NCI-H446 treated with DMSO at 0.1 percent for 48 hours (cell line): ENCODE measurements at places on chromosomes 5 and 9.

- DNase-seq, result no peak
These were observed 78.3 kb upstream of the TNFSF8 start for GRCh38 chr9:115008536-115009270.

GRCh38 chr5:71529682-71530081, 57.5 kb upstream of the MCCC2 start:
- DNase-seq, result no peak

DNA sequence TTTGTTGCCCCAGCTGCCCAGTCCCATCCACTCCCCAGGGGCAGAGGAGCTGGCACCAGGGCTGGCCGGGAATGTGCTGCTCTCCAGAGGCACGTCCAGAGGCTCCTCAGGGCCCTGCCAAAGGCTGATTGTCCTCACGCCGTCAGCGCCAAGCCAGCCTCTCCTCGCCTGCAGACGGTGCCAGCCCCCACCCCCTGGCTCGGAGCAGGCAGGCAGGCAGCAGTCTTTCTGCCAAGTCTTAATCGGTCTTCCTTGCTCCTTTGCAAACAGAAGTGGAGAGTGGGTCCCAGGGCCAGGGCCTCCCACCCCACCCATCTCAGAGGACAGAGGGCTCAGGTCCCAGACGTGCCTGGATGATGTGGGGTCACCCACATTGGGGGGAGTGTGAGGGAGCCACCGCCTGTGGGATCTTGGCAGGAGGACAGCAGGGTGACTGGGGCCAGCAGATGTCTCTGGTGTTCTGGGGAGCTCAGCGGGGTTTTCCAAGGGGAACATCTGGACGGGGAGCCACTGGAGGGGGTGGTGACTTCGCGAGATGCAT, 36.3 kb downstream of the FAM163B start:
- DNase-seq, result peak; percentile 61

GRCh38 chr5:148559461-148559860, 94.9 kb downstream of the HTR4 start:
- DNase-seq, result no peak

GRCh38 chr5:51397996-51398395, 14.7 kb downstream of the ISL1 start:
- DNase-seq, result no peak

DNA sequence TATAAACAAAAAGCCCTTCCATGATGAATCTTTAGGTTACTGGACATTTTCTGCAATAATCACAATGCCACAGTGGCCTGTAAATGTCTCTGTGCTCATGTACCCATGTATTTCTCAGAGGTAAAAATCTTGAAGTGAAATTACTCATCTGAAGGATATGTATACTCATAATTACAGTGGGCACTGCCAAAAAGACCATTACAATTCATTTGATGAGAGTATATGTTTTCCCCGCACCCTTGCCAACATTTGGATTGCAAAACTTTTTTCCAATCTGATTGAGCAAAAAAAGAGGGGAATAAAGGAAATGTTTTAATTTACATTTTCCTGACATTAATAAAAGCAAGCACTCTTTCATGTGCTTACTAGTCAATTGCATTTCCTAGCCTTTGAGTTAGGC, 110.5 kb downstream of the EPB41L4A start:
- DNase-seq, result no peak

- DNase-seq, result no peak
These were observed 78.5 kb downstream of the PRRT1B start for GRCh38 chr9:131623655-131624330.

DNA sequence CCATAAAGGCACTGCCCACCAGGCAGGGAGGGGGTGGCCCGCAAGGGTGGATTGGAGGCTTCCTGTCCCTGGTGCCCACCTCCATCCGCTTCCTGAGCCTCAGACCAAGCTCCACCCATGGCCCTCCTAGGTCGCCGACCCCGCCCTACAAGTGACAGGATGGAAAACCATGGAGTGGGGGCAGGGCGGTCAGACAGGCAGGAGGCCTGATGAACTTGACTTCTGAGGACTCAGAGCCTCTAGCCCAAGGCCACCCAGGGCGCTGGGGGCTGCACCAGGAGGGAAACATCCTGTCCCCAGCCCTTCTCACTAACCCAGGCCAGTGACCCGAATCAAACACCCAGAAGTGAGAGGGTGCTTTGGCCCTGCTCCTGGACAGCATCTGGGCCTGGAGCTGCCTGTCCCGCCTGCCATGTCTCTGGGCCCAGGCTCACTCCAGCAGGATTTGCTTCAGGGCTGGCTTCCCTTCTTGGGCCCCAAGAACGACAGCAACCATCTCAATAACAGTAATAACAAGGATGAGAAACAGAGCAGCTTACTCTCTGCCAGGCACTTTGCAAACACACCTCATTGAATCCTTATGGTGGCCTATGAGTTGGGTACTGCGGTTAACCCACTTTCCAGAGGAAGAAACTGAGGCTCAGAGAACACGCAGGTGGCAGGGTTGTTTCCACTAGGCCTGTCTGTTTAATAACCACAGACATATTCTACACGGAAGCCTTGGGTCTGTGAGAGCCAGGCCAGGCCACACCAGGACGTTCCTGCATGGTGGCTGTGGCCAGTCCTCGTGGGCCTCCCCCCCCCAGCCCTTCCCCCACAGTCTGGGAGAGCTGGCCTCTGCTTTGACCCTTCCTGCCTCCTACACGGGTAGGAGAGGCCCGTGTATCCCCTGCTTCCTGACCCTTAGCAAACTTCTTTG, 4.4 kb upstream of the ST6GALNAC6 start:
- no peak for DNase-seq

DNA sequence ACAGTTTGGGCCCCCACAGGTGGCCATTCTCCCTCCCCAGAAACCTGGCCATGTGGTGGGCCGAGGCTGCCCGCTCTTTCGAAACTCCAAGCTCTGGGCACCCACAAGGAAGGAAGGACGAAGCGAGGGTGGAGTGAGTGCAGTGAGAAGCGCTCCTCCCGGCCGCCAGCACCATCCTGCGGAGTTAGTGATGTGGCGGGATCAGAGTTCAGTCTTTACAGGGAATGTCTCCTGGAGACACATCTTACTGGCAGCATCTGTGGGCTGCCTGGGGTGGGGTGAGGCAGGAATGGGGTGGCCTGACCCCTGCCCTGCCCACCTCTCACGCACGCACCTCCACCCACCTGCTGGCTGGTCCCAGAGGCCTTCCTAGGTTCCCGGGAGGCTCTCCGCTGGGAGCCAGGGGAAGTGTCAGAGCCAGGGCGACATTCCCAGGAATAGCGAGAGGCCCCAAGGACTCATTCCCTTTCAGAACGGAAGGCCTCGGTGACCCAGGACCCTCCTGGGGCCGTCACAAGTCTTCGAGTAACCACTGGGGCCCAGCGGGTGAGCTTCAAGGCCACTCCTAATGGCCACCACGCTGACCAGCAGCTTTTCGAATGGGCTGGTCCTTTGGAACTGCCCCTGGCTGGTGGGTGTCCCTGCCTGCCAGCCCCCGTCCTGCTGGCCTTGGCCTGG, 5.5 kb upstream of the RNU6ATAC start:
- no peak for DNase-seq

DNA sequence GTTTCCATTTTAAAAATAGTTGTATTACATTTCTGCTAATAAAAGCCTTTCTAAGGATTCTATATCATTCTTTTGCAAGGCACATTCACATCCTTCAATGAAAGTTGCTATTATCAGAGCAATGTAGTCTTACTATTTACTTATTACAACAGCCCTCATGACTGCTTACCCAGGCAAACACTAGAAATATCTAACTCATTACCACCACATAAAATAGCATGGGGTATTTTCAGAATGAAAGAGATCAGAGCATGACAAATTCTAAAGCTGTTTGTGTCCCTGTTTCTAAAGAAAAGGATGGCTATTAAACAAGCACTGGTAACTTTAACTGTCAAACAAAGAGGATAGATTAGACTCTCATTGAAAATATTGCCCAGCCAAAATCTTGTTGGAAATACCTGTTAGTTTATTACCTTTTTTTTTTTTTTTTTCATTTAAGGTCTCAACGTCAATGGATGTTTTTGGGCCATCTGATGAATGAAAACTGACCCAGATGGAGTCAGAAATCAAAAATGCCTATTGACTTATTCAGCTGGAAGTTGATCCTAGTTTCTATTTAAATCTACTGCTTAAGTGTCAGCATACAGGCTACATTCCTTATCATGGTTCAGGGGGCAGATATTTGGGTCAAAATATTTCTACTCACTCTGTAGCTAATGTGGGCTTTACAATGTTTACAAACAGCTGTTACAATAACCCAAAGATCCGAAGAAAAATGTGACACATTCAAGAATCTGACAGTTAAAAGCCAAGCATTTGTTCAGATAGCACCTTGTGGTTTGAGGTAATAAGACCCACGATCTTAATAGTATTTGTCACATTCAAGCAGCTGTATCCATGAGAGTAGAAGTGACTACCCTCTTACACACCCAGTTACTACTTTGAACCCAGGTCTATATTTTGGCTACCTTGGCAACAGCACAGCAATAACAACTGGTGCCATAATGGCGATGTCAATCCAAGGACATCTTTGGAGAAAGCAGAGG, 554.8 kb upstream of the MEF2C start:
- DNase-seq, result no peak

- DNase-seq, result no peak
These were observed 24.2 kb downstream of the PPIC start for GRCh38 chr5:123012321-123012720.

DNA sequence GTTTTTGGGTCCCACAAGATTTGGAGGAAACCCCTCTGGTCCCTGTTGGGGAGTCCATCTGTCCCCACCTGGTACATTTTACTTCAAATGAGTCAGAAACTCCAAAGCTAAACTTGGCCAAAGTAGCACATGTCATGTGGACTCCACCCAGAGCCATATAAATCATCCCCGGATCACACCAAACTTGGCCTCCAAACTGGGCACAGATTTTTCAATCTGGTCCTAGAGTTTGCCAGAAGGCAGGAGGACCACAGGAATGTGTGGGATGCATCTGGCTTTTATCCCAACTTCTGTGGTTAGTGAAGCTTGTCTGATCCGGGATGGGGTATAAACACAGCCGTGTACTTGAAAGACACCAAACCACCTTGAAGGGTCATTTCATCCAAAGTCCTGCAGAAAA, 66.3 kb downstream of the MAT2B start:
- peak; percentile 93 for DNase-seq

- no peak for DNase-seq
These were observed 269.0 kb downstream of the SH3GL2 start for GRCh38 chr9:17847908-17848307.

DNA sequence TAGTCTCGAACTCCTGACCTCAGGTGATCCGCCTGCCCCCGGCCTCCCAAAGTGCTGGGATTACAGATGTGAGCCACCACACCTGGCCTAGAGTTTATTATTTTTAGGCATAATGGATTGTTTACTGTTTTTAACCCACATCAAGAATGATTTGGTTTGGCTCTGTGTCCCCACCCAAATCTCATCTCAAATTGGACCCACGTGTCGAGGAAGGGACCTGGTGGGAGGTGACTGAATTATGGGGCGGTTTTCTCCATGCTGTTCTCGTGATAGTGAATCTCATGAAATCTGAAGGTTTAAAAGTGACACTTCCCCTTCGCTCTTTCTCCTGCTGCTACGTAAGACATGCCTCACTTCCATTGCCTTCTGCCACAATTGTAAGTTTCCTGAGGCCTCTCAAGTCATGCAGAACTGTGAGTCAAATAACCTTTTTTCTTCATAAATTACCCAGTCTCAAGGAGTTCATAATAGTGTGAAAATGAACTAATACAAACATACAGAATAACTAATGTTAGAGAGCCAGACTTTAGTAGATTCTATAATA, 88.2 kb downstream of the RICTOR start:
- no peak for DNase-seq

DNA sequence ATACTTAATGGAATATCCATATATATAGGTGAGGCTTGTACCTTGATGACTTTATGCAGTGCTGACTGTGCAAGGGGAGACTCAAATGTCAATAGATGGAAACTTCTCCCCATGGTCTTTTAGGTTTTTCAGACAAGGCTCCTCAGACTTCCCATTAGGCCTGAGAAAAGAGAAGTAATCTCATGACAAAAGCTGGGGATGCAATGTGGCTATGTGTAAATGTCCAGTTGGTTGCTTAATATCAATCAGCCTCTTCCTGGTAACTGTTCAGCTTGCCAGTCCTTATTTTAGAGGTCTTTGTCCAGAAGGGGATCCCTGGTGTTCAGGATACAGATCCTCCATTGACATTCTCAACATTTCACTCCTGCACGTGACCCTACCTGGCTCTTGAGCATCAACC, 621.1 kb upstream of the CDH18 start:
- DNase-seq, result no peak

DNA sequence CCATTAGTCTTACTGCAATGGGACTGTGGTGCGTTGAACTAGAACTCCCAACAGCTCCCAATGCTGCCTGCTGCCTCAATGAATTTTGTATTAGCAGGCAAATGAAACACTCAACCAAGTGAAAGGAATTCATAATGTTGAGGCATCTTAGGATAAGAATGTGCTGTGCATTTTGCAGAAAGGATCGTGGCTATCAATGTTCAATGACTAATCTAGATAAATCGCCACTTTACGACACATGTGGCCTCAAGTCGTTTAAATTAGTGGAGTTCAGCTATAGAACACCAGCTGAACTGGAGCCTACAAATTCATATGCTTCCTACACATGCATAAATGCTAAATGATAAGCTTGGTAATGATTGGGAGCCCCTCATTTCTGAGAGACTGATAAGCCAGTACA, 318.4 kb downstream of the PSAT1 start:
- no peak for DNase-seq

DNA sequence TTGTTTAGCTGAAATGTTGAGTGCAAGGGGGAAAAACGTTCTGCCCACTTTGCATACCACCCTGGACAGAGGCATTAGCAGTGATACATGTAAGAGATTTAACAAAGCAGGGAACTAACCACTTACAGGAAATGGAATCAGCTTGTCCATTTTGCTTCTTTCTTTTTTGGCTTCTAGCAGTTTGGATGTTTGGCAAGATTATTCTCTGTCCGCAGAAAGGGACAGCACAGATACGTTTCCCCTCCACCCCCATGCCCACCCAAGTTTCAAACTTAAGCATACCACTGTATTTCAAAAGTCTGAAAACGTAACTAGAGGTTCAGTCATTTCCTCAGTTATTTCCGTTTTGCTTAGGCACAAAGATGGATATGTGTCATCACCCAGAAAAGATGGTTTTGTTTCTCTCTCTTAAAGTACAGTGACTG, 118.4 kb downstream of the GDNF start:
- DNase-seq, result no peak

DNA sequence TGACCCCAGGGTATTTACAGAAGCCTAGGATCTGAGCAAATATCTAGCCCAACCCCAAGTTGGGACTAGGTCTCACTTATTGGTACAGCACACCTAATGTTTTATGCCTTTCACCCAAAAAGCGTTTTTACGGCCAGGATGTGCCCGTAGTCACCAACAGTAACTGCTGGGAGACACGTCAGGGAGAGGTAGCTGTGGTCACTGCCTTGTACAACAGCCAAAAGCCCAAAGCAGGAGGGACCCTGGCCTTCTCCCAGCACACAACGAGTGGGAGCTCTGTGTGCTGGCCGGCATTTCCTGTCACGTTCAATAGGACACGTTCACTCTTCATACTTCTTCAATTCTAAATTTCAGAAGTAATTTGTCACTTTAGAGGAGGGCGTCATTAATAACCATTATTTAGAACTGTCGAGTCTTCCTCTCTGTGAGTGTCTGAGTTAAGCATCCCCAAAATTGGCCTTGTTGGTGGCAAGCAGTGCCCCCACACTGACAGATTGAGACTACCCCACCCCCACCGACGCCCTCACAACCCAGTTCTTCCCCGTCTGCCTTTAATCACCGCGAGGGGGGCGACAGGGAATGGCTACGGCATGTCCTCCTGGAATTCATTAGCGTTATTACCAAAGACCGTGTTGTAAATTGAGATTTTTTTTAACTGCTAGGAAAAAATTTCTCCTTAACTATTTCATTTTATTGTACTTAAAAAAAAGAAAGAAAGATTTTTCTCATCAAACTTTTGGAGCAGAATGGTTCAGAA, 80.7 kb downstream of the MVB12B start:
- DNase-seq, result no peak

- DNase-seq, result no peak
These were observed 15.0 kb upstream of the TEX48 start for GRCh38 chr9:114696814-114697544.
